Stimulated activated CD4-positive, alpha-beta T cell treated with anti-CD3 and anti-CD28 coated beads, Interleukin-12 subunit alpha, Interleukin-12 subunit beta, amount 100 ng/mL, for 48 hours (primary cell): ENCODE measurements at places on chromosomes 2 and 18.

- DNase-seq = no peak
Observed at GRCh38 chr18:56516789-56517188, 121.6 kb downstream of the TXNL1 start.

- DNase-seq = no peak
Observed at GRCh38 chr2:19801367-19802080, 100.3 kb downstream of the TTC32 start.

GRCh38 chr2:29390136-29390535, 274.9 kb downstream of the CLIP4 start:
- DNase-seq = no peak

DNA sequence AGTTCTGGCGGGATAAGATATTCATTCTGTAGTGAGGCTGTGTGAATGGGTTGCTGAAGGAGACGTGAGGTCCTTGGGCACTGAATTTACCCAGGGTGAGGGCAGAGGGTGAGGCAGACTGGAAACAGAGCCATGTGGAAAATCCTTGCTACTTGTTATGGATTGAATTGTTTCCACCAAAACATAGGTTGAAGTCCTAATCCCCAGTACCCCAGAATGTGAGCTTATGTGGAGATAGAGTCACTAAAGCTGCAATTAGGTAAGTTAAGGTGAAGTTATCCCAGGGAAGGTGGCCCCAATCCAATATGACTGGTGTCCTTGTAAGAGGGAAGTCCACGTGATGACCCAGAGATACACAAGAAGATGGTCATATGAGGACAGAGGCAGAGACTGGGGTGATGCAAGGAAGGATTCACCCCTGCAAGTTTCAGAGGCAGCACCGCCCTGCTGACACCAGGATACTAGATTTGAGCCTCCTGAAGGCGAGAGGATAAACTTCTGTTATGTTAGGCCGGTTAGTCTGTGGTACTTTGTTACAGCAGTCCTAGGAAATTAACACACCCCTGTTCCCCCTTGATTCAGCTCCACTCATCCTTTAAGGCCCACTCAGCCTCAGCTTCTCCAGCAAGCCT, 289.4 kb upstream of the MEX3C start:
- no peak for DNase-seq

GRCh38 chr2:237892984-237893595, 33.7 kb downstream of the RAMP1 start:
- no peak for DNase-seq

- no peak for DNase-seq
Observed at GRCh38 chr2:208134928-208135586, 5.4 kb upstream of the CRYGC start.

DNA sequence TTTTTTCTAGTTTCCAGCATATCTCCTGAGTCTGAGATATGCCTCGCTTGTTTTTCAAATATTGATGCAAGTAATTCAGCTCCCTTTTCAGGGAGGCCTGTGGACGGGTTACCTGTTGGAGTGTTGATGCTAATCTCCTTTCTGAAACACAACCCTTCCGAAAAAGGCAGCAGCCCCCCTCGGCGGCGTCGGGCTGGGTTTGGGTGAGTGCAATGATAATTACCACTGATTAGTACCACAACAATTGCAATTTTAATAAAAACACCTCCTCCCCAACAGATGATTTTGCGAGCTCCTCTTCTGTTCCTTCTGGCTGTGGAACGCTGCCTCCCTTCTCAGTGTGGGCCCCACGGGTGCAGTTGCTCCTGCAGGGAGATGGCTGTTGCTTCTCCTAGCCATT, 66.3 kb downstream of the PTGR3 start:
- no peak for DNase-seq
